ENCODE measurements at places on chromosomes 13 and 19.

DNA sequence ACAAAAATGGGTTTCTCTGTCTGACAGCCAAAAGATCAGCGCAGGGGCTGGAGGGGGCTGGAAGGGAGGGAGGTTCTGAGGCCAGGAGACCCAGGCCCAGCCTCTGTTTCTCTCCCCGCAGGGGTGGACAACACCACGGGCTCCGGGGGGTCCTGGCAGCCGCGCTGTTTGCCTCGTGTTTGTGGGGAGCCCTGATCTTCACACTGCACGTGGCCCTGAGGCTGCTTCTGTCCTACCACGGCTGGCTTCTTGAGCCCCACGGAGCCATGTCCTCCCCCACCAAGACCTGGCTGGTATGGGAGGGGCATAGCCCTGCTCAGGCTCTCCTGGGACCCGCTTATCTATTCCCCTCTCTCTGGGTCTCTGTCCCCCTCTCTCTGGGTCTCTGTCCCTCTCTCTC, 9.6 kb downstream of the CPT1C start:
- no peak for DNase-seq

DNA sequence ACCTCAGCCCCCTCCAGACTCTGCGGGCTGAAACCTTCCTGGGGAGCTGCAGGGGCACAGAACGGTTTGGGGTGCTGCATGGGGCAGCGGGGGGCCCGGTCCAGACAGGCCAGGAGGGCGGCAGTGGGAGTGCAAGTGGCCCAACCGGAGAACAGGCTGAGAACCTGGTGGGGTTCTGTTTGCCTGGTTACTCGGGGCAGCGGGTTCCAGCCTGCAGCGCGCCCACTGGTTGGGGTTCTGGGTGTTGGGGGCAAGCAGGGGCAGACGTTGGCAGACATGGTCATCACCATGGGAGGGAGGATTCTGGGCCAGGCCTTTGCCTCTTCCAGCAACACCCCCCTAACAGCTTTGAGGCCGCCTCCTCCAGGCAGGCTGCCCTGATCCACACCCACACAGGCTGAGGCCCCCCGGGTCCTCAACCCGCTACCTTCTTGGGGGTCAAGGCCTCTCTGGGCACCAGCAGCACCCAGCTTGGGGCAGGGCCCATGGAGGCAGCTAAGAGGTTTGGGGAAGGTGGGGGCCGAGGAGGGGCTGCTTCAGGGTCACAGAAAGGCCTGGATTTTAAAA, at the start of gene PRR22:
PRR22 (minus strand) TSS at position 166 of the 567 bp plus-strand sequence; CDS start at position 80, 86 bp downstream.
- DNase-seq = no peak

- no peak for DNase-seq
These were observed 89.3 kb downstream of the SPACA7 start for GRCh38 chr13:112465251-112466131.

GRCh38 chr13:77919246-77919920, 752 bp upstream of the EDNRB start:
- DNase-seq = no peak

- no peak for DNase-seq
These were observed 219.8 kb downstream of the MZT1 start for GRCh38 chr13:72507416-72508199.
